A549 treated with Mapracorat at 1 μM for 4 hours (cell line): ENCODE measurements at places on chromosomes 7 and 10. TPM values are rescaled to one million over a fixed set of nuclear protein-coding genes. Genes with fewer than 3 reads are reported as not detected.

Gene EBLN1
- 0.14 to 0.23 TPM (median 0.16 TPM) in 4 of 5 replicates, not detected in the other for total RNA-seq

Gene UFSP1
- 3.3 to 7.2 TPM (median 6.4 TPM) in 5 replicates for total RNA-seq

Gene PDE6C
- total RNA-seq = not detected in 5 replicates

Gene ZNF248
- total RNA-seq = 2.5 to 3.8 TPM (median 3.3 TPM) in 5 replicates

Gene ATP6V0A4
- 0.14 to 0.27 TPM (median 0.18 TPM) in 5 replicates for total RNA-seq

Gene HK1
- 37.9 to 41.4 TPM (median 39.6 TPM) in 5 replicates for total RNA-seq
